ENCODE measurements at places on chromosomes 2 and 18. TPM values are rescaled to one million over a fixed set of nuclear protein-coding genes. Genes with fewer than 3 reads are reported as not detected.
A peak's percentile ranks its signal among the peaks of the same experiment; 100 is the strongest.

DNA sequence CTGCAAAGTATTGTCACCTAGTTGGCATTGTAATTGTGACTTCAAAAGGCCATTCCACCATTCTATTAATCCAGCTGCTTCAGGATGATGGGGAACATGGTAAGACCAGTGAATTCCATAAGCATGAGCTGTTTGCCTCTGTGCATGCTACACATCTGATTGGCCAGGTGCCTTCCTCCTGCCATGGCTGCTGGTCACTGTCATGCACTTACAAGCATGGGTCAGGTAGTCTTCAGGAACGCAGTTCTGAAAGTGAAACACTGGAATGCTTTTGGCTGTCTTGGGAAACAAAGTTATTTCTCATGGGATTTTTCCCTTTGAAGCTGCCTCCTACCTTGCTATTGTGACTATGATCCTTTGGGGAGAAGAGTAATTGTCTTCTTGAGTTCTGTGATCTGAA, 267.6 kb downstream of the GBX2 start:
- H3K27ac ChIP-seq, result no peak overlapping the region
- H3K4me3 ChIP-seq, result no peak overlapping the region
- no peak for DNase-seq

- no peaks in the 10 kb centered on the region for H3K36me3 ChIP-seq
- no peaks in the 10 kb centered on the region for H3K27me3 ChIP-seq
- H3K27ac ChIP-seq, result no peak overlapping the region
- no peak for DNase-seq
- H3K4me3 ChIP-seq, result no peak overlapping the region
Measured at GRCh38 chr18:6221602-6222014, 193.1 kb downstream of the L3MBTL4 start.

- H3K36me3 ChIP-seq, result peaks cover 46% of the 10 kb centered on the region
- DNase-seq, result no peak
- no peaks in the 10 kb centered on the region for H3K27me3 ChIP-seq
- H3K27ac ChIP-seq, result no peak overlapping the region
Measured at GRCh38 chr2:182946958-182947369, 80.5 kb upstream of the FRZB start.

TYMS gene
- polyA plus RNA-seq, result 71.5 TPM

DNA sequence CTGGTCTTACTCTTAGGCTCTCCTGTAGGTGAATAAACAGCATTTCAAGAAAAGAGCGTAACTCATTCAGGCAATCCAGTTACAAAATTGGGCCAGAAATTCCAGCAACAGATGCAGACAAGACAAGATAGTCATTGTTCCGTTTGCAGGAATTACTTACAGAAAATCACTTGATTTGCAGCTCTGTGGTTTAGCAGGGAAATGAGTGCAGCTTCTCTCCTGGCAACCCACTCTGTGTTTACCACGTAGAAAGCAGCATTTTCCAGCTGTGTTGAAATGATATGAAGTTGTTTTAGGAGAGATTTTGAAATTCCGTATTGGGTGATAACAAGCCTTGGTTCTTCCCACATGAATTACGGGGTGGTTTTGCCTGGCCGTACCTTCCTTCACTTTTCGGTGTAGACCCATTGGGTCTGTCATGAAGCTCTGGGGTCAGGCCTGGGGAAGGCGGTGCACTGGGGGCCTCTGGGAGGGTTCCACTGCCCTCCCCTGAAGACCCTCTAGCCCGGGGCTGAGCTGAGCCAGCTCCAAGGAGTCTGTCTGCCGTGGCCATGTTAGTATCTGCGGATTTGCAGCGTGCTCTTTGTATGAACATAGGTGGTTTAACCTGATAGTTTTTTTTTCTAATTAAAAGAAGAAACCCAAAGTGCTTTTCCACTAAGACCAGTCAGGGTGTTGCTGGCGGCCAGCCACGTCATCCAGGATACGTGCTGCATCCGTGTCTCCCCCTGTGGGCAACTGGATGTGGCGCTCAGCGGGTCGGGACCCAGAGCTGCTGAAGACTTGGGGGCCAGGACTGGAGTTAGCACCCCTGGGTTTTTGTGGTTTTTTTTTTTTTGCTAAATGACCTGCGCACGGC, 58.9 kb upstream of the KCNG2 start:
- H3K27ac ChIP-seq, result no peak overlapping the region
- no peaks in the 10 kb centered on the region for H3K27me3 ChIP-seq
- H3K4me3 ChIP-seq, result no peak overlapping the region
- H3K4me1 ChIP-seq, result no peaks in the 10 kb centered on the region

DNA sequence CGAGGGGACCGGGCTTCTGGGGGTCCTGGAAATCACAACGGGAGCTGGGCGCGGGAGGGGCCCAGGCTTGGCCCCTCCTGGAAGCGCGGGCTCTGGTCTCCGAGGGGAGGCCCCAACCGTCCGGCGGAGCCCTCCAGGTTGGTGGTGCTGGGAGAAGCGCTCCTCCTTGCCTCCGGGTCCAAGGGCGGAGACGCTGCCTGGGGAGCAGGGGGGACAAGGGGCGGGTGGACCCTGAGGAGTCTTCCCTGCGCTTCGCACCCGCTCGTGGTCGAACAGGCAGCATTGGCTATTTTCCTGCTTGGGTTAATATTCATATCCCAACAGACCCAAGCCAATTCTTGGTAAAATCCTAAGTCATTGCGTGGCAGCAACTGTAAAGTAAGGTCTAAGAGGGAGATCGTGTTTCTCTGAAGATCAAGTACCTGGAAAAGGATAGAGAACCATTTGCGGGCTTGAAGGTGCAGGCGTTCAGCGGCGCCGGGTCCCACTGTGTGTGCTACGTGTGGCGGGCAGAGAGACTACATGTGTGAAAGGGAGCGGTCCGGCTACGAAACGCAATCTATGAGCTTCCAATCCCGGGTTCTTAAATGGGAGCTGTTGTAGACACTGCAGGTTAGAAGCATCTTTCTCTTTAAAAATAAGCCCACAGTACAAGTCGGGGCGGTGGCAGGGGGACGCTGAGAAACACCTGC, 805 bp downstream of the CIDEA start:
- peaks cover 17% of the 10 kb centered on the region for H3K27me3 ChIP-seq
- H3K4me1 ChIP-seq, result peaks cover 12% of the 10 kb centered on the region
- H3K4me3 ChIP-seq, result no peak overlapping the region

MC2R gene
- not detected for polyA plus RNA-seq

DNA sequence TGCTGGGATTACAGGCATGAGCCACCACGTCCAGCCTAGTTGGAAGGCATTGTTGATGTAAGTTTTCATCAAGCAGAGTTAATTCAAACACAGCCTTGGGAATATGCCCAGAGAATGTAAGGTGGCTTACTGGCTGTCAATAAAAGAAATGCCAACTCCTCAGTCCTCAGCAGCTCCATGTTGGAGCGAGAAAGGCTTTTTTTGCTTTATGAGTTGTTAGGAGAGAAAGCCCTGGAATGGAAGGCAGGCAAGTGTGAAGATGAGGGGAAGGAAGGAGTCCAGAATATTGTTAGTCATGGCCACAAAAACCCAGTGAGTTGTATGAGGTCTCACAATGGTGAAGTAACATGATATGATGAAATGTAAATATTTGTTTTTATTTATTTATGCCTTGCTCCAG, 57.1 kb downstream of the MAP4K4 start:
- H3K4me1 ChIP-seq, result peaks cover 62% of the 10 kb centered on the region
- peak; percentile 83 for DNase-seq
- H3K27me3 ChIP-seq, result no peaks in the 10 kb centered on the region
- H3K36me3 ChIP-seq, result no peaks in the 10 kb centered on the region
- H3K27ac ChIP-seq, result peak overlapping the region; percentile 64

ZNF804A gene
- polyA plus RNA-seq, result 0.70 TPM

NOSTRIN gene
- 0.23 TPM for polyA plus RNA-seq

- DNase-seq, result no peak
- H3K36me3 ChIP-seq, result no peaks in the 10 kb centered on the region
- no peak overlapping the region for H3K27ac ChIP-seq
- H3K4me3 ChIP-seq, result no peak overlapping the region
- no peaks in the 10 kb centered on the region for H3K27me3 ChIP-seq
Measured at GRCh38 chr2:234300932-234301823, 195.7 kb downstream of the ARL4C start.

DNA sequence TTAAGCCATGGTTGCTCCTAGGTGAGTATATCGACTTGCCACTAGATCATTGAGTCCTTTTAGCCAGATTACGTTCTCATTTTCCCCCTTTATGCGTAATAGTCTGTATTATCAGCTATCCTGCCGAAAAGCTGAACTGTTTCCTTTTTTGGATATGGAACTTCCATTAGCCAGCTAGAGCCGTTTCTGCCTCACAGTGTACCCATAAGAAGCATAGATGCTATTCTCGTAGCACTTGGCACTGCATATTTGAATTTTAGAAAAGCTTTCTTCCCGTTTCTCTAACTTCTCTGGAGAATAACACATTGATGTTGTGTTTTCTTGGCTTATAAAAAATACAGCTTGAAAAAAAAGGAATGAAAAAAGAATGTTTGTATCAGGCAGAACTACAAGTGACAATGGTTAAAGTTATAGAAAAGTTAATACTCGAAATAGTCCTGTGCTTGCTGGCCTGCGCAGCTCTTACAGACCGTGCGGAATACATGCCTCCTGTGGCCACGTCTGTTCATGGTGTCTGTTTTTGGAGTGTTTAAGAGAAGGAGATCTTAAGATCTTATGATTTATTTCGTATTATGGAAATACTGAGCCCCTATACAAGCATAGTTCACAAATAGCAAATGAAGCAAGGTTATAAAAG, 710 bp downstream of the DUSP19 start:
- H3K27me3 ChIP-seq, result 0 out of 2 replicates have a peak, but pooled peaks cover 6% of the 10 kb centered on the region
- H3K4me3 ChIP-seq, result peak overlapping the region; percentile 90
- peak; percentile 68 for DNase-seq
- H3K27ac ChIP-seq, result peak overlapping the region; percentile 32

HOXD11 gene
- 27.7 TPM for polyA plus RNA-seq

GRCh38 chr2:73984922-73985307, 205 bp downstream of the TET3 start:
- no peak for DNase-seq
- H3K27me3 ChIP-seq, result no peaks in the 10 kb centered on the region
- no peak overlapping the region for H3K27ac ChIP-seq
- H3K36me3 ChIP-seq, result no peaks in the 10 kb centered on the region
- H3K4me1 ChIP-seq, result peaks cover 22% of the 10 kb centered on the region

- H3K4me3 ChIP-seq, result no peak overlapping the region
- no peak for DNase-seq
- no peak overlapping the region for H3K27ac ChIP-seq
- no peaks in the 10 kb centered on the region for H3K27me3 ChIP-seq
- H3K36me3 ChIP-seq, result no peaks in the 10 kb centered on the region
- H3K4me1 ChIP-seq, result peaks cover 22% of the 10 kb centered on the region
Measured at GRCh38 chr2:234684466-234684865, 187.6 kb upstream of the ARL4C start.

MAP3K2 gene
- 36.7 TPM for polyA plus RNA-seq

DNA sequence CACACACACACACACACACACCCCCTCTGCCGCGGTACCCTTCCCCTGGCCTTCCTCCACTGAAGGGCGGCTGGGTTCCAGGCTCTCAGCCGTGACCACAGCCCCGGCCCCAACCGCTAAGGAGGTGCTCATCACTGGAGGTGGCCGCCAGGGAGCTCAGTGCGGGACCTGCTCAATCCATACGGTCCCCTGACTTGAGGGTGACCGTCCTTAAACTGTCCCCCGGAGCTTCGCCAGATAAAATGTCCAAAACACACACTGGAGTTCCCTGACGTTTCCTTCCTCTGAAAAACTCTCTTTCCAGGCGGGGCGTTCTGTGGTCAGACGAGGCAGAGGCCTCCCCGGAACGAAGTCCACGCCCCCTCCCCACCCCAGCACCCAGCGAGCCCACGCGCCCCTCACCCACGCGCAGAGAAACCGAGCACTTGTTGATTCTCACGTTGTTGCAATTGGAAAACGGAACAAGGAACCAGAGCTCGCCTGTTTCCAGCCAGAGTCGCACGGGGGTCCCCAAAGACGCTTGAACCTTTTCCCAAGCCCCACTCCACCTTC, 1.4 kb downstream of the MBP start:
- DNase-seq, result no peak
- peak overlapping the region; percentile 68 for H3K4me3 ChIP-seq
- H3K4me1 ChIP-seq, result peaks cover 28% of the 10 kb centered on the region
- H3K27ac ChIP-seq, result no peak overlapping the region

GRCh38 chr18:37717098-37717497, 151.5 kb upstream of the CELF4 start:
- no peak for DNase-seq
- no peaks in the 10 kb centered on the region for H3K36me3 ChIP-seq
- no peaks in the 10 kb centered on the region for H3K27me3 ChIP-seq
- H3K27ac ChIP-seq, result no peak overlapping the region

SAG gene
- not detected for polyA plus RNA-seq

CHRNA1 gene
- 0.27 TPM for polyA plus RNA-seq

- peaks cover 10% of the 10 kb centered on the region for H3K36me3 ChIP-seq
- no peaks in the 10 kb centered on the region for H3K27me3 ChIP-seq
- no peak overlapping the region for H3K4me3 ChIP-seq
- H3K27ac ChIP-seq, result no peak overlapping the region
- no peaks in the 10 kb centered on the region for H3K4me1 ChIP-seq
Measured at GRCh38 chr2:231235217-231235616, 36.8 kb downstream of the ARMC9 start.

KYNU gene
- not detected for polyA plus RNA-seq

DNA sequence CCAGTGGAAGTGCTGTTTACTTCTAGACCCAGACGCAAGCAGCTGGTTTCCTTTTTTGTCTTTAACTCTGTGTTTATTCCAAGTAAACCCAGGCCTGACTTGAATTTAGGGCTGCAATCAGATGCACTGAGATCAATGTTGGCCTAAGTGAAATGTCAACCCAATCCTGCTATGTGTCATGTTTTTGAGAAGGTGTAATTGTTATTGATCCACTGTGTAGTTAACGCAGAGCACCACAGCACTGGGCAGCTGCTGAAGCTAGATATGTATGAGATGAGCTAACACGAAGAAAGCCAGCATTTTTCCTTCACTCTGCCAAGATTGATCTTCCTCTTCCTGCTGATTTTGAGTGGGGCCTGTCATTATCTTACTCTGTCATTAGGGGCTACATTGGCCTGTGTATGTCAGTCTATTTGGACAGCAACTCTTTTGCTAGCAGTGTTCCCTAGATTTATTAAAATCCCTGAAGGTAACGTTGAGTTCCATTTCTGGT, 18.9 kb upstream of the DLX1 start:
- DNase-seq, result no peak
- no peaks in the 10 kb centered on the region for H3K4me1 ChIP-seq
- H3K36me3 ChIP-seq, result peaks cover 3% of the 10 kb centered on the region
- H3K27ac ChIP-seq, result no peak overlapping the region
- H3K27me3 ChIP-seq, result no peaks in the 10 kb centered on the region

LYG2 gene
- polyA plus RNA-seq, result not detected

GRCh38 chr18:34592961-34593382, 117.1 kb upstream of the DTNA start:
- H3K4me1 ChIP-seq, result peaks cover 11% of the 10 kb centered on the region
- DNase-seq, result peak; percentile 76
- H3K27ac ChIP-seq, result 0 out of 2 replicates have a peak overlapping the region, but pooled peaks have one; percentile 18
- peak overlapping the region; percentile 74 for H3K4me3 ChIP-seq

All from GM23248 (cell line).